ENCODE measurements at places on chromosomes 7 and 10.

- DNase-seq: no peak
Measured at GRCh38 chr7:37663693-37664092, 19.9 kb upstream of the GPR141 start.

GRCh38 chr10:113020475-113020753, 70.4 kb downstream of the TCF7L2 start:
- no peak for DNase-seq

- DNase-seq: no peak
Measured at GRCh38 chr7:1431634-1432380, 27.5 kb downstream of the MICALL2 start.

DNA sequence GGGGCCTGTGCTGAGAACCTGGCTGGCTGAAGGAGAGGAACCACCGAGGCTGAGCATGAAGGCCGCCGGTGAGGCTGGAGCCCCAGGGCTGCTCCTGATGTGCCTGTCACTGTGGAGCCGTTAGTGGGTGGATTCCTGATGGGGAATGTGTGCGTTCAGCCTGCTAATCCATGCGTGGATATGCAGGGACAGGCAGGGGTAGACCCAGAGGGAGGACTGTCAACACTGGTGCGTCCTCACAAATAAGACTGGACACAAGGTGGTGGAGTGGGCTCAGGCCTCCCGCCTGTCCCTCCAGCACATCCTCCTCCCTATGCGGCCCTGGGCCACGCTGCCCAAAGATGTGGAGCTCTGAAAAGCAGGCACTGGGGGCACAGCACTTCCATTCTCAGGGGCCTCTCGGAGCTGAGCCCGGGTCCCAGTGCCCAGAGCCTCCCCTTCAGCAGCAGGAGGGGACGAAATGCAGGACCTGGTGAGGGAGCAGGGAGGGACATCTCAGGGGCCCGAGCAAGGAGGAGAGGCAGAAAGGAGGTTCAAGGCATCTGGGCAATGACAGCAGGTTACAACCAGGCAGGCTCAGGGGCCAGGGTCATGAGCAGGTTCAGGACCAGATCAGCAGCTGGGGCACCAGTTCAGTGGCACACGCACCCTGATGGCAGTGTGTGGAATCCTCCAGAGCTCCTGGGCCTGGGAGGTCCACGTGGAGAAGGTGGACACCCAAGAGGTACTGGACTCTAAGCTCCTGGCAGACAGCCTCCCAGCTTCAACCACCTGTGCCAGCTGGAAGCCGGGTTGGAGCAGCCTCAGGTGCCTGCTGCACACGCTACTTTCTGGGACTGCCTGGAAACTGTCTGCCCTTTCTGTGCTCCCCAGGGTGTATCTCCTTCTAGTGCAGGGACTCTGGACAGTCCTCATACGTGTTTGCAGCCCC, 33.5 kb upstream of the ANTXRL start:
- DNase-seq: no peak

DNA sequence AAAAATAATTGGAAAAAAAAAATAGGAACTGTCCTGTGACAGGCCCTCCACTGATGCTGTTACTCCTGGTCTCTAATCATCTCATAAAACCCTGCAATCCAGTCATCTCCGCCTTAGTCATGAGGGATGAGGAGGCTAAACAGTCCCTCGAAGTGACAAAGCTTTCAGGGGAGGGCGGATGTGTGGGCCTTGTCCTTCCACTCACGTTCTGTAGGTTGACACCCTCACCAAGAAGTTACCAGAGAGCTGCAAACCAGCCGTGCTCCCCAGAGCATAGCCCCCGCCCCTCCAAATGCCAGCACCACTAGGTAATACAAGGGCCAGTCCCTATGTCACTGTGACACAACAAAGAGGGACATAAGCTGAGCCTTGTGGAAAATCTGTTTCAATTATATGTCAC, 11.9 kb downstream of the COBL start:
- DNase-seq: no peak

GRCh38 chr10:113441220-113441619, 111.6 kb upstream of the HABP2 start:
- DNase-seq: no peak

GRCh38 chr10:98582363-98582762, 135.6 kb upstream of the HPS1 start:
- DNase-seq: no peak
